Effector CD4-positive, alpha-beta T cell (primary cell): ENCODE measurements at places on chromosomes 7 and 10.
A peak's percentile ranks its signal among the peaks of the same experiment; 100 is the strongest.

DNA sequence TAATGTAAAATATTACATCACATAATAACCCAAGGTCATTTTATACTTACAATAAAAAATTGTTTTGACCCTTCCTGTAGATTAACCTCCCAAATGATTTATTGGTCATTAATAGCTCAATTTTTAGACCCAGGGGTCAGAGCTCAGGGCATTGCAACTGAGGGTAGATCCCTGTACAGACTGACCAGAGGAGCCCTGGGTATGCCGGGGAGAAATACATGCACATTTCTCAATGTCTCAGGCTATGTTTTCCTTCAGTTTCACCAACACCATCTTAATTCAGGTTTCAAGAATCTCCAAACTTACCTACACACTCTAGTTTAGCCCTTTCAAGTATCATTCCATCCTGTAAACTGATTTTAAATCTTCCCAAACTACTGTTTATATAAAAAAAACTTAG is 46.2 kb downstream of the CALD1 start:
- DNase-seq = no peak

- DNase-seq = no peak
These were observed 43.8 kb downstream of the LRRC18 start for GRCh38 chr10:48895803-48896195.

- DNase-seq = no peak
These were observed 46.7 kb downstream of the CALD1 start for GRCh38 chr7:134826105-134826504.

DNA sequence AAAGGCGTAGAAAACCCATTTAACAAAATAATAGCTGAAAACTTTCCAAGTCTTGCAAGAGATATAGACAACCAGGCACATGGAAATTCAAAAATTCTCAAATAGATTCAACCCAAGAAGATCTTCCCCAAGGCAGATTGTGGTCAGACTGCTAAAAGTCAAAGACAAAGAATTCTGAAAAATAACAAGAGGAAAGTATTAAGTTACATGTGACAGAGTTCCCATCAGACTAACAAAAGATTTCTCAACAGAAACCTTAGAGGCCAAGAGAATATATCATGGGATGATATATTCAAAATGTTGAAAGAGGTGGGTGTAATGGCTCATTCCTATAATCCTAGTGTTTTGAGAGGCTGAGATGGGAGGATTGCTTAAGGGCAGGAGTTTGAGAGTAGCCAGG is 59.8 kb downstream of the TMEM178B start:
- no peak for DNase-seq

GRCh38 chr7:117960351-117960750 is 87.1 kb upstream of the CTTNBP2 start:
- no peak for DNase-seq

GRCh38 chr10:90917968-90918318 is 2.9 kb downstream of the ANKRD1 start:
- DNase-seq = no peak

GRCh38 chr10:10528563-10528910 is 489.1 kb upstream of the CELF2 start:
- no peak for DNase-seq

DNA sequence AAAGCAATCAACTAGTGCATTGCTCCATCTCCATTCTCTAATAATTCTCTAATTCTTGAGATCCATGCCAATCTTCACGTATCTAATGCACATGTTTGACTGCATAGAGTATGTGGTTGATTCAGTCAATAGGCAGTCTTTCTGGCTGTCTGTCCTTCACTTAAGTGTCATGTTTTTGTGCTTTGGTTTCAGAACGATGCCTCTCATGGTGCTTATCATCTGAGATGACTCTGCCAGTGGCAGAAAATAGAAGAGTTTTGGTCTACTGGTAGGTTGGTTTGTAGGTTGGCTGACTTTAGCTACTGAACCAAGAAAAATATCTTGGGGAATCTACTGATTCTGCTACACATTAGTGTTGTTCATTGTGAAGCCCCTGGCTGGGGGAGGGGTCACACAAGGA is 364.2 kb downstream of the SFMBT2 start:
- no peak for DNase-seq

GRCh38 chr10:118760265-118760664 is 5.5 kb upstream of the CACUL1 start:
- no peak for DNase-seq

DNA sequence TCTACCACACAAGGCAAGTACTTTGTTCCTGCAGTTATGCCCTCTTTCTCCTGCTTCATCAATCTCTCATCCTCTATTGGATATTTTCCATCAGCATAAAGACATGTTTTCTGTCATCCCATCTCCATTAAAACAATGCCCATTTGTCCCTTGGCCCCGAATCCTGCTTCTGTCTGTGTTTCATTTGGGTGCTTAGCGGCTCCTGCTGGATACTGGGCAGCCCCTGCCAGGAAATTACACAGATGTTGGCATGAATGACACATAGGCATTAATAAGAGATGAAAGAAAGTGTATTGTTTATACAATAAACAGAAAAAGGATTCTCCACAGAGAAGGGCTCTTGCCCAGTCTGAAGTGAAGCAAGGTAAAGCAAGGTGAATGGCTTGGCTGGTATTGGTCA is 765.3 kb downstream of the REEP3 start:
- DNase-seq = no peak

GRCh38 chr7:46932676-46933424 is 649.1 kb downstream of the TNS3 start:
- no peak for DNase-seq

- DNase-seq = no peak
These were observed 251.6 kb upstream of the MKLN1 start for GRCh38 chr7:131076032-131076431.

- DNase-seq = no peak
These were observed 1167.7 kb downstream of the XPNPEP1 start for GRCh38 chr10:108755646-108756045.

DNA sequence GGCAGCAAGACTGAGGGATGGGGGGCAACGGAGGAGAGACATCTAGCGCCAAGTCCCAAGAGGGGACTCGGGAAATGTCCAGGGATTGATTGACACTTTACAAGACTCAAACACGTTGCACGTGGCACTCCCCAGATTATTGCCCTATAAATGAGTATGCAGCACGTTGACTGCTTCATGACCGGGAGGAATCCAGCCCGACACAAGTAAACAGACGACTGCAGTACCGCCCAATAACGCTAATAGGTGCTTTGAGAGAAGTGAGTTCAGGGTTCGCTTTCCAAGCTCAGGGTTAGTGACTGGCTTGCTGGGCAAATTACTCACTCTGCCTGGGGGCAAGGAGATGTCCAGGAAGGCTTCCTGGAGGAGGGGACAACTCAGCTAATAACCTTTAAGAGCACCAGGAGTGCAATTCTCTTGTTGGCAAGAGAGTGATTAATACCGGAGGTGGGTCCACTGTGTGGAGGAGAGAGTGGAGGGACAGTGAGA is 73.3 kb upstream of the MYL10 start:
- no peak for DNase-seq

- no peak for DNase-seq
These were observed 8.7 kb downstream of the SLC18A2 start for GRCh38 chr10:117249493-117250093.

DNA sequence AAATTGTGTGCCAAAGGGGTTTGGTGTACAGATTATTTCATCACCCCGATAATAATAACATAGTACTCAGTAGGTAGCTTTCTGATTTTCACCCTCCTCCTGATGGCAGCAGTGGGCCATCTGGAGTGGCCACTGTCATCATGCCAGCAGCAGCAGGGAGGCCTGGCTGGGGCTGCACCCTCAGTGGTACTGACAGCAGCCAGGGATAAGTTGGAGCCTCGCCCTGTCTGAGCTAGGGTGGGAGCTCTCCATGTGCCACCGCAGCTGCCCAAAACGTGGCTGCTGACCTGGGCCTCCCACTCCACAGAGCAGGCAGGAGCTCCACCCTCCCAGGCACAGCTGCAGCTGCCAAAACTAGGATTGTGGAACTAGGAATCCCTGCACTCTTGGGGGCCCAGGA is 700.8 kb upstream of the KCND2 start:
- no peak for DNase-seq

DNA sequence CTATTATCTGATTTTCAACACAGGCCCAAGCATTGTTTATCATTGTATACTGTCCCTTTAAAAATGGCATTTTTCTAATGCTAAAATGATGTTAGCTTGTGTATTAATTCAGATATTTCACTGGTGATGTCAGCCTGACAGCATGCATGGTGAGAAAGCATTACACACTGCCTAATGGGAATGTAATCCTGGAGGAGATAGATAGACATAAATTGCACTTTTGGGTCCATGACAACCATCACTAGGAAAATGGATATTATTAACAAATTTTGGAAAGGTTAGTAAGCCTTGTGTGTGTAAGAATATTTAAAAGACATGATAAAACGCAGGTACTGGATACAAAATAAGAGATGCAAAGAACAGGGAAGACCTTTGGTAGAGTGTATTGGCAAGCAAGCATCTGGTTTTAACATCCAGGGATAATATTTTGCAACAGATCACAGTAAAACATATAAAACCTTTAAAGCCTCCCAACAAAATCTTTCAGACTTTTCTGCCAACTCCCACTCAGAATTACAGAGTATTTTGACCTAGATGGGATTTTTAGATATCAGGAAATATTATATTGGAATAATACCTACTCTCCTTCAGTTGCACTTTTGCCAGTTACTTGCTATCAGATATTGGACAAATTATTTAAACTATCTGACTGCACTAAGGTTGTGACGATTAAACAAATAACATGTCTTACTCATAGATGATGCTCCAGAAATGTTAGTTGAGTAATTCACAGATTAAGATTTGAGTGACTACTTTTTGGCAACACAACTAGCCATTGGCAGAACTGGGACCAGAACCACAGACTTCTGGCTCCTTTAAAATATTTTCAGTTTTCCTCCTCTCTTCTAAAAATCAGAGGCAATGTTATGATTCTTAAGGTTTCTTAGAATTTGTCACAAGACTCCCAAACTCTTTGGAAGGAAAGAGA is 291.6 kb upstream of the SEMA3C start:
- no peak for DNase-seq

GRCh38 chr7:45663965-45664633 is 89.9 kb downstream of the ADCY1 start:
- no peak for DNase-seq

GRCh38 chr10:30455816-30456215 is 21.8 kb downstream of the MAP3K8 start:
- DNase-seq = peak; percentile 12

DNA sequence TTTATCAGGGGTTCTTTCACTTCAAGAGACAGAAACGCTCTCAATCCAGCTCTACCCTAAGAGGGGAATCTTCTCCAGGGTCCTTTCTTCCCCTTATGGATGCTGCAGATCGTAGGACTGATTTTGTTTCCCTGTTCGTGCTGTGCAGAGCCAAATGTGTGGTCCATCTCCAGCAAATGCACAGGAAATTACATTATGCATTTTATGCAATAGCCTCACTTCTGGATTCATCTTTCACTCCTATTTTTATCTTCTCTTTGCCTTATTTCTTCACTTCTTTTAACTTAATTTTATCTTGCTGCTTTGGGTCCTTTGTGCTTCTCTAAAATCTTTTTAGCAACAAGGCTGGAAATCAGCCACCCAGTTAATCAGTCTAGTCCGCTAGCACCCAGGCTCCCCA is 184.5 kb upstream of the INHBA start:
- no peak for DNase-seq

- DNase-seq = no peak
These were observed 6.3 kb upstream of the CACNA2D1 start for GRCh38 chr7:82449910-82450309.

DNA sequence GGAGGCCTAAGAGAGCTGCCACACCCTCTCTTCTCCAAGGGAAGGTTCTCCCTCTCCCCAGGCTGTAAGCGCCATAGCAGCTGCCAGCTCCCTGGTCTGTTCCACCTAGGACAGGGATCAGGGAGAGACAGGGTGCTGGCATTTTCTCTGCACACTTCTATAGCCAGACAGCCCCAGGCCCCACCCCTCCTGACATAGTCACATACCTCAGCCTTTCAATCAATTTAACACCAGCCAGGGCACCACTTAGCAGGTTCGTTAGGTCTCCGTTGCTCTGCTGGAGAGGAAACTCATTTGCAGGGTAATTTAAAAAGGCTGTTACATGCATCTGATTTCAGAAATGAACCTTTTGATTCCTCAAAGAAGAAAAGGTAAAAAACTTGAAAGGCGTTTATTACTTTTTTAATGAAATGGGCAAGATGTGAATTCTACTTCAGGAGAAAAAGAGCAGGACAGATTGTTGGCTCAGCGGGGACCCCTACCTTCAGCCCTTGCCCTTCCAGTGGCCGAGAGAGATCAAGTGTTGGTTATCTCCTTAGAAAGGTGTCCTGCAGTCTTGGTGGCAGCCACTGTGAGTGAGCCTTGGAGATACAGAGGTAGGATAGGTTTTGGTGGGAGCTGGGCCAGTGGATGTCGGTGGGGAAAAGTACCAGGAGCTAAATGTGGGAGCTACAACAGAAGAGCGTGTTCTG is 180.5 kb upstream of the GALNT17 start:
- DNase-seq = no peak

DNA sequence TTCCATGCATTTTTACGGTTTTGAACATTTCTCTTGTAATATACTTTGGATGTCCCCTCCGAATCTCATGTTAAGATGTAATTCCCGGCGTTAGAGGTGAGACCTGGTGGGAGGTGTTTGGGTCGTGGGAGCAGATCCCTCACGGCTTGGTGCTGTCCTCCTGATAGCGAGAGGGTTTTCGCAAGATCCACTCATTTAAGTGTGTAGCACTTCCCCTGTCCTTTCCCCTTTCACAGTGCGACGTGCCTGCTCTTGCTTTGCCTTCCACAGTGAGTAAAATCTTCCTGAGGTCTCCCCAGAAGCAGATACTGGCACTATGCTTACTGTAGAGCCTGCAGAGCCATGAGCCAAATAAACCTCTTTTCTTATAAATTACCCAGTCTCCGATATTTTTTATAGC is 6.6 kb downstream of the GPR141 start:
- DNase-seq = no peak

DNA sequence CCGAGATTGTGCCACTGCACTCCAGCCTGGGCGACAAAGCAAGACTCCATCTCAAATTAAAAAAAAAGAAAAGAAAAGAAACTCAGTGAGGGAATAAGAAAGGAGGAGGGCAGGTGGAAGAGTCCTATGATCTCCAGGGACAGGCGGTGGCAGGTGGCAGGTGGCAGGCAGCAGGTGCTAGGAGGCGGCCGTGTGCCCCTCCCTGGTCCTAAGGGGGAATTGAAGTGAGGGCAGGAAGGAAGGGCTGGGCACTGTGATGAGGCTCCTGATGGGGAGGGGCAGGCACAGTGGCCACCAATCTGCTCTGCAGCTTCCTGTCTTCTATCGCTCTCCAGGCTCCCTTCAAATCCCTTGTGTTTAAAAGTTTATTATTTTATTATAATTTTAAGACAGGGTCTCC is 41.2 kb upstream of the UBE3C start:
- DNase-seq = no peak

GRCh38 chr7:82434275-82435022 is 9.1 kb downstream of the CACNA2D1 start:
- no peak for DNase-seq
